Motor neuron (in vitro differentiated cells): ENCODE measurements at places on chromosomes 5 and 9.

- no peak for ATAC-seq
Observed at GRCh38 chr9:132752877-132753592, 82.8 kb downstream of the GTF3C4 start.

GRCh38 chr9:98931600-98932389 lies 11.9 kb upstream of the COL15A1 start:
- ATAC-seq = no peak

GRCh38 chr9:108347463-108348188 lies 508.2 kb downstream of the ACTL7B start:
- ATAC-seq = no peak

- no peak for ATAC-seq
Observed at GRCh38 chr9:77599492-77599891, 48.6 kb downstream of the GNA14 start.

GRCh38 chr5:76274571-76274970 lies 128.5 kb upstream of the IQGAP2 start:
- ATAC-seq = no peak
